ENCODE measurements at places on chromosomes 3 and 15.

DNA sequence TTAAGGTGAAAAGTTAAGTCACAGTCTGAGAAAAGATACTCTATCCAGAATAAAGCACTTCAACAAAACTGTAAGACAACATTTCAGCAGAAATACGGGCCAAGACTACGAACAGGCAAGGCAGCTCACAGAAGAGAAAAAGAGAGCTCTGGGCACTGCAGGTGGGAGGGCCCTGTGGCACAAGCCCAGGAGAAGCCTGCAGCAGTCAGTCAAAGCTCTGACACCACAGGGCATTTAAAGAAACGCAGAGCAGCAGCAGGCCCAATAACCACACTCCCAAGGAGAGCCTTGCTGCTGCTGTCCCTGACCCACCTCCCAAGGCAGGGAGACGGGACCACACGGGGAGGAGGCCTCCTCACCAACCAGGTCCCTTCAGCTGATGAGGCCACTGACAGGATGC, 19.2 kb downstream of the CHSY1 start:
- DNase-seq: no peak

DNA sequence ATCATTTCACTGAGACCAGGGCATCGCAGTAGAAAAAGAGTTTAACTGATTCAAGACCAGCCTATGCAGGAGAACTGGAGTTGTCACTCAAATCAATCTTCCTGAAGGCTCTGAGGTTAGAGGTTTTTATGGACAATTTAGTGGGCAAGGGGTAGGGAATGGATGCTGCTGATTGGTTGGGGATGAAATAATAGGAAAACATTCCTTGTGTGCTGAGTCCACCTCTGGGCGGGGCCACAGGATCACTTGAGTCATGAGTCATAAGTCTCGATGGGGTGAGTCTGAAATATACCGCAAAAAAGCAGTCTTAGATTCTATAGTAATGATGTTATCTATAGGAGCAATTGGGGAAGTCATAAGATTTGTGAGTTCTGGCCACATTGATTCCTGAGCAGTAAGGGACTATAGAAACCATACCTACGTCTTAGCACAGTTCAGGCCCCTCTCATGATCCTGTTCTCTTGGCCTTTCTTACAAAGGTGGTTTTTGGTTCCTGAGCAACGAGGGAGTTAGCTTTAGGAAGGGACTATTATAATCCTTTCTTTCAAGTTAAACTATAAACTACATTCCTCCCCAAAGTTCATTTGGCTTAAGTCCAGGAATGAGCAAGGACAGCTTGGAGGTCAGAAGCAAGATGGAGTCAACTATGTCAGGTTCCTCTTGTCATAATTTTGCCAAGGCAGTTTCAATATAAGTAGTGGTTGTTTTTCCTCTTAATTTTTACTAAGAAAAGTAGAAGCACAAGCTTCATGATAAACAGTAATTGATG, 2.7 kb upstream of the OPA1 start:
- no peak for DNase-seq

DNA sequence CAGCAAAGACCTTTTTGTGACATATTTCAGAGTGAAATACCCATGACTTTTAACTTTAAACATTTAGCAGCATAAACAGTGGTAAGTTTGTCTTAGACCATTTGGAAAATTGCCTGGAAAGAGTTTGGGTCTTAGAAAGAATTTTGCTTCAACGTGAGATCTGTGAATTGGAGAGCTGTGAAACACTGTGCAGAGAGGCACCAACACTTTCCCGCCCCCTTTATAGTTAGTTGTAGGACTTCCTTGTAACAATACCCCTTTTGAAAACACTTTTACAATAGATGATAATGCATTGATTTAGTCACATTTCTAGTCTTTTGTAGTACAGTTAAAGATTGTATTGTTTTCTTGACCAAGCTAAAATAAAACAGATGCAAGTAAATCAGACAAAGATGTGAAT, 43.5 kb upstream of the MBNL1 start:
- no peak for DNase-seq

- no peak for DNase-seq
Observed at GRCh38 chr15:68541743-68542142, 37.0 kb upstream of the CORO2B start.

DNA sequence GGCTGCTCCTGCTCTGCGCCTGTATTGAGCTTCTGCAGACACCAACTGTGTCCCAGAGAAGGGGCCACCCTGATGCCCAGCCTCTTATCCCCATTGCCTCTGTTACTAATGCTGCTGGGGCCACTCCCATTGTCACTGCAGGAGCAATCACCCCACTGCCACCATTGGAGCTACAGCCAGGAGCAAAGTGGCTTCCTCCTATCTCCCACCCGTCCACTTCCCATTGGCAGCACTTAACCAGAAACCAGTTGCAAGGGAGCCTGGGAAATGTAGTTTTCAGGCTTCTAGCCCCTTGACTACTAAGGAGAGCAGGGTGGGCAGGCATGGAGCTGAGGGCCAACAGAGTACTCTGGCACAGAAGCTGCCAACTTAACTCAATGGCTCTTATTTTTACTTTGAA, 55.9 kb upstream of the KLF13 start:
- DNase-seq: no peak

GRCh38 chr3:135567223-135567622, 398.3 kb upstream of the PPP2R3A start:
- no peak for DNase-seq

DNA sequence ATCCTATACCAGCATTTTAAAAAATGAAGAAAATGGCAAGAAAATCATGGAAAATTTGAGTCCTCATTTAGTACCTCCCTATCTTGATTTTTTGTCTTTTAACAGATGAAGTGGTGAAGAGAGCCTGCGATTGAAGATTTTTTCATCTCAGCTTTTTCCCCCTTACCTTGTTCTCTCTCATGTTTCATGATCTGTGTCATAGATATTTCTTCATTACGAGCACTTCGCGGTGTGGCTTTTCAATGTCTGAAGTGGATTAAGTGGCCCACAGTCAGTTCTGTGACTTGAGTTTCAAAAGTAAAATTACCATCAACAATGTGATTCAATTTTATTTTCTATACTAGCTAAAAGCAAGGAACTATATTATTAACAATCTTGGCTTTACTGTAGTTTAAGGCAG, 147.2 kb downstream of the FNDC3B start:
- DNase-seq: no peak

GRCh38 chr3:147383617-147384016, 22.7 kb downstream of the ZIC4 start:
- no peak for DNase-seq

GRCh38 chr15:72599855-72600464, 54.5 kb upstream of the GOLGA6B start:
- DNase-seq: no peak

Data from activated naive CD4-positive, alpha-beta T cell (primary cell).